ENCODE measurements at places on chromosomes 2 and 18.

DNA sequence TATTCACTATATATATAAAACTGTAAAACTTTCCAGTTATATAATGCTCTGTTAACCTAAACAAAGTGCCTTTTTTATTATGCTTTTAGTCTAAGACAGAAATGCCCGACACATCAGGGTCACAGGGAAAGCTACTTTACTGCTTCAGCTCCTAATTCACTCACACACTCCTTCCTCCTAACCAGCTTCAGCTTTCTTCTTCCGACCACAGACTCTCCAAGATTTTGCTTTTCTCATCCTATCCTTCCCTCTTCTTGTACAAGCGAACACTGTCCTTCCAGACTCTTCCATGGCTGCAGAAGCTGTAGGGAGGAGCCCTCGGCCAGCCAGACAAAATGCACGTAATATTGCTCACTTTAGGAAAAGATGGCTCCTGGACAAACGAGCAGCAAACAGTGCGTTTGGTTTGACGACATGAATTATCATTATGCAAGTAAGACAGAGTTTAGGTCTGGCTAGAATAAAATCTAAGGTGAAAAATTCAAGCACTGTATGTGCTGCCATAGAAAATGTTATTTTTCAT lies 47.5 kb upstream of the HNRNPA3 start:
- DNase-seq = no peak

- no peak for DNase-seq
These were observed 85.2 kb upstream of the SPATS2L start for GRCh38 chr2:200221055-200221955.

DNA sequence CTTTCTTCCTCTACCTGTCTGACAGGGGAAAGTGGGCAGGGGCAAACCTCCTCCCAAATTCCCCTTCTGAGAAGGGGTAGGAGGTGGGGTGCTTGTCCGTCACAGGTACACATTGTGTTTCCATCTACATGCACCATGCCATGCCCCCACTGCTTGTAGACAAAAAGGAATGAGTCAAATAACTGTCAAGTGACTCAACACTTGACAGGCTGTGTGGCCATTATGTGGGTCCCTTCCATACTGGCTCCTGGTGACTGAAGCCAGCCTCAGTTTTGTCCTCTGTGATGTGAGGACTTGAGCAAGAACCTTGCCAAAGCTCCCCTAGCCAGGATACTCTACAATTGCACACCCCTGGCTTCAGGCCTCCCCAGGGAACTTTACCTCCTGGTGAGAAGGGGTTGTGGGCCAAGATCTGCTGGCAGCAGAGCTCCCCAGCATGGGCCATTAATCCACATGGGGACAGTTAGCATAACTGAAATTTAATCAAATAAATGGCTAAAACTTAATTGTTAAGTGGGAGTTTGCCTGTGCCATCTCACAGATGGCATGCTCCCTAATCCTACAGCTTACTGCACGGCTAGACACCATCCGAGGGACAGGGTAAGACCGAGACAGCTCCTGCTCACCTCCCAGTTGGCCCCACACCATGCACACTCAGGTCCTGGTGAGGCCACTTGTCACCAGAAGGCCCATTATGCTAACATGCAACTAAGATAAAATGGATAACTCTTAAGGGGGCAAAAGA lies 140.2 kb downstream of the BCL11A start:
- DNase-seq = no peak

DNA sequence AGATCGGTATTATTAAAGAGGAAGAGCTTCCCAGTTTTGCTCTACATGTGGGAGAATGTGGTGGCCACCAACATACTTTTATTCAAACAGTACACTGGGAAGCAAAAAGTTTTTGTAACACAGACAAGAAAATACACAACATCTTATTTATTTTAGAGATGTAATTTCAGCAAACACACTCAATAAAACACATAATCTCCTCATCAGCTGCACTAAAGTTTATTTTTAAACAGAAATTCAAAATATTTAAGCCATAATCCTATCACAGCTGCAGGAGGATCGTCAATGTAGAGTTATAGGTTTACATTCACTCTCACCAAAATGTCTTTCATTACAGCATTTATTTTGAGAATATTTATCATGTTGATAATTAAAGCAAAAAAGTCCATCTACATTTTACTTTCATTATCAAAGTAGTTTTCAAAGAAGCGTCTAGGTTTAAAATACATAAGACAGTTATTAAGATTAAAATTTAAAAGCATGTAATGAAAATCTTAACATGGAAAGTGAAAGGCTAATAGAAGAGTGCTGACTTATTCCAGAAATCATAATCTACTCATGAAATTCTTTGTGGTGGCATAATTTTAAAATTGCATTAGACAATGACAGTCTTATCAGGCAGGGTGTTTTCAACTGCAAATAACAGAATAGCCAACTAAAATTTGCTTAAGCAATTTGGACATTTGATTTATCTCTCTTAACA lies 61.0 kb downstream of the ANKRD44 start:
- no peak for DNase-seq

- no peak for DNase-seq
These were observed 144.6 kb downstream of the CABLES1 start for GRCh38 chr18:23279931-23280330.

DNA sequence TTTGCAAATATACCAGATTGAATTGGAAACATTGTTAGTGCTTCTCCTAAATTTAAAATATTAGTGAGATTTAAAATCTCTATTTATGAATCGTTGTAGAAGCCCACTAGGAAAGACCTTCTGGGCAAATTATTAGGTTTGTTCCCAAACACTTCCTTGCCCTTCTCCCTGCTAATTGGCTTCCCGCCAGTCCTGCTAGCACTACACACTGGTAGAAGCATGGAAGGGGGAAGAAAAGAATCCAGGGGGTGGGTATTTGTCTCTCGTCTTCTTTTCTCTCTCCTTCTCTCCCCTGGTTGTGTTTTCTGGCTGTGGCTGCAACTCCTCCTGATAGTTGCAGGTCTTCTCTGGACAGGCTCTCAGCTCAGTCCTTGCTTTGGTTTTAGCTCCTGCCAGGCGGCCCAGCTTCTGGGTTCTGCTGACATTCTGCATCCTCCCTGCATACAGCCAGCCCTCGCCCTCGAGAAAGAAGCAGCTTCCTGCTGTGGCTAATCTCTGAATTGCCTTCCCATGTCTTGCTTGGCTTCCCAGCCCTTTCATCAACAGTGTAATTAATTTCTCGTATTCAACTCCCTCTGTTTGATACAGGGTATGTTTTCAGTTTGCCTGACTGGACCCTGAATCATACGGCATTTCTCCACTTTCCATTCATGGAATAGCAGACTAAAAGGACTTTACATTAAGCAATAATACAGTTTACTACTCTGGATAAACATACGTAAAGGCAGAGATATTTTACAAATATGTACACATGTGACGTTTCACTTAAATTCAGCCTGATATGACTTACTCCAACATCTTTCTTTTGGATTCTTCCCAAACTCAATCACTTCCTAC lies 6.9 kb upstream of the PARD3B start:
- DNase-seq = no peak

DNA sequence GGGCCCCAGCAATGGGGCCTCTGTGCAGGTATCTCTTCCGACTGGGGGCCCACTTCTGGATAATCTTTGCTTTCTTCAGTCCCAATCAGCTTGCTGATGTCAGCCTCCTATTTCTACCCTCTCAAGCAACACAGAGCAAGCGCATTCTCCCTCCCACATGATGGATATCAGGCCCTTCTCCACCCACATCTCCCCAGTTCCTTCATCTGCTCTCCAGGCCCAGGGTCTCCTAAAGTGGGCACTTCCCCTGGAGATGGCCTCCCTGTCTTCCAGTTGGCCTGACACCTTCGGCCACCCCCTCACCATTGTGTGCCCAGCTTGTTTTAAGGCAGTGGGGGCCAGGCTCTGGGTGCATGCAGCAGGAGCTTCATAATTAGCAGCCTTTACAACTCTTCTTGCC lies 96.6 kb upstream of the MCFD2 start:
- DNase-seq = no peak

DNA sequence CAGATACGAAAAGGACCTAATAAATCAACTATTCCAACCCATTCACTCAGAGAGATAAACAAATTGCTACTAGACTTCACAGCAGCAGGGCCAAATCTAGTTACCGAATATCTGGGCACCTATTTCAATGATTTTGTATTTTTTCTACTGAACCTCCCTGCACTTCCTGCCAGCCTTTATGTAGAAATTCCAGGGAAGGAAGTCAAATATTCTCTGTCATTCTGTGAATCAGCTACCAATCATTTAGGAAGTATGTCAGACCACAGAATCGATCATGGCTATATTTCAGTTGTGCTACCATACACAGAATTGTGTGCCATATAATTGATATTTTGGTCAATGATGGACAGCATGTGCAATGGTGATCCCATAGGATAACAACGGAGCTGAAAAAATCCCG lies 109.6 kb upstream of the SPOPL start:
- no peak for DNase-seq

GRCh38 chr2:113829761-113830160 lies 60.1 kb upstream of the ACTR3 start:
- no peak for DNase-seq

DNA sequence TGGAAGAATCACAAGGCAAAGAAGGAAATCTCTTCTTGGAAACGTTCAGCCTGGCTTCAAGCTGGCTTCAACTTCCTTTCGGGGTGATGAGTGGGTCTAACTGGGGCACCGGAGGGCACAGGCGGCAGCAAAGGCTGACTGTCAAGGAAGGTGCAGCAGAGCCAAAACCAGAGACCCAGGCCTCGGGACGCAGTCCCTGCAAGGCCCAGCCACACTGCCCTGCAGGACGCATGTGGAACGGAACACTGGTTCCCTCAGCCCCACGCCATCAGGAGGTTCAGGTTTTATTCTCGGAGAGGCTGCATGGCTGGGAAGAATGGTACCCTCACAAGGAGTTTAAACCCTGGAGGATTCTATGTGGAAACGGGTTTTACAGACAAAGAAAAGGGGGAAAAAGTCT lies 165.5 kb downstream of the HDAC4 start:
- no peak for DNase-seq

DNA sequence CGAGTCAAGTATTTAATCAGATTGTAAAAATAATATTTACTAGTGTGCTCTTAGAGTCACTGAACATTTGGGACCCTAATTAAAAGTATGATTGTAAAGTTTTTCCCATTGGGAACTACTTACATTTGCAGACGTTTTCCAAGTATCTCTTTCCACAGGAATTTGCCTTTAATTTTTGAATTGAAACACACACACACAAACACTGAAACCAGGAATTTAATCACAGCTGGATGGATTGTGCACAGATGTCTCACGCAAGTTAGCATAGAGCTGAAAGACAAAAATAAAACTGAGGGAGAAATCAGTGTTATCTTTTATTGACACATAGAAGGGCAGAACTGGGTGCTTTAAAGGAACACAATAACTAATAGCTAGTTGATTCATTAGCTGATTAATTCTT lies 230.7 kb downstream of the RND3 start:
- no peak for DNase-seq

GRCh38 chr2:42693013-42693615 lies 70.8 kb downstream of the OXER1 start:
- DNase-seq = no peak

DNA sequence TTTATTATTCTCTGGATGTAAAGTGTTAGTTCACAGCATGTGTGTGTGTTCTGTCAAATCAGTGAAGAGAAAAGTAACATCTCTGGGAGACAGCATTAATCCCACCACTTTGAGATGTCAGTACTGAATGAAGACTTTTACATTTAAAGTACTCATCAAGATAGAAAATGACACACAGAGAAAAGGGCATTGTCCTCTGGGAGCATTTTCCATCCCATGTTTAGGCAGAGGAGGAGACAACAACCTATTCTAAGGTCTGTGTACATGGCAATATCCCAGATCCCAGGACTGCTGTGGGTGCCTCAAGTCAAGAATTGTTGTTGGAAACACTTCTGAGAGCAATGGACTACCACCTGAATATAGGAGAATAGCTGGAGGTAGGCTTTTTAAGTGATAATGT lies 201.5 kb downstream of the PPP1R1C start:
- DNase-seq = no peak

GRCh38 chr2:217919781-217920351 lies 82.9 kb downstream of the TNS1 start:
- DNase-seq = no peak

DNA sequence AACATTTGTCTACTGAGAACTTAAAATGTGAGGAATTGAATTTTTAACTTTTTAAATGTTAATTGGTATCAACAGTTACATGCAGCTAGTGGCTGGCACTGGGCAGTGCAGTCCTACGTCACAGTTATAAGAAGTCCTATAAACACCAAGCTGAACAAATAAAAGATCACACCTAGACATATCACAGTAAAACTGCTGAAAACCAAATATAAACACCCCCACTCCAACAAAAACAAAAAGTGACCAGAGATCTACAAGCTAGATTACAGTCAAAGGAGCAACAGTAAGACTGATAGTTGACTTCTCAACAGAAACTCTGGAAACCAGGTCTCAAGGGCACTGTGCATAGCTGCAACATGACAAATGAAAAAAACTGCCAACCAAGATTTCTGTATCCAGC lies 19.4 kb downstream of the TLK1 start:
- no peak for DNase-seq

GRCh38 chr2:238847841-238848690 lies at the start of gene TWIST2:
TWIST2 (plus strand) TSS chr2:238848085; CDS start chr2:238848216, 131 bp downstream.
- no peak for DNase-seq

DNA sequence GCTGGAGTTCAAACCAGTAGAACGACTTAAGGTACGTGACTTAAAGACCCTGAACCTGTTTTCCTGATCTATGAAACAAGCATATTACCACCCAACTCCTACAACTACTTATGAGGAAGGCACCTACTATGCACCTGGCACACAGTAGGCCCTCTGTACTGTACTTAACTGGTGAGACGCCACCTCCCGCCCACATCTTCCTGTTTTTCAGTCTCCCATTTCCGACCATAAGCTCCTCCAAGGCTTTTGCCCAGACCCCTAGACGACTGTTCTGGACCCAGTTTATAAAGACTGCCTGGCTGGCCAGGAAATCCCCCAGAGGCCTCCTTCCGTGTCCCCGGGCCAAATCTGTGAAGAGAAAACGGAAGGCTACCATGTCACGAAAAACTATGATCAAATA lies 1.5 kb downstream of the GALNT14 start:
- DNase-seq = no peak

GRCh38 chr2:14975381-14975780 lies 342.9 kb downstream of the LRATD1 start:
- no peak for DNase-seq
